ENCODE measurements at places on chromosomes 16 and 17.
A peak's percentile ranks its signal among the peaks of the same experiment; 100 is the strongest.

DNA sequence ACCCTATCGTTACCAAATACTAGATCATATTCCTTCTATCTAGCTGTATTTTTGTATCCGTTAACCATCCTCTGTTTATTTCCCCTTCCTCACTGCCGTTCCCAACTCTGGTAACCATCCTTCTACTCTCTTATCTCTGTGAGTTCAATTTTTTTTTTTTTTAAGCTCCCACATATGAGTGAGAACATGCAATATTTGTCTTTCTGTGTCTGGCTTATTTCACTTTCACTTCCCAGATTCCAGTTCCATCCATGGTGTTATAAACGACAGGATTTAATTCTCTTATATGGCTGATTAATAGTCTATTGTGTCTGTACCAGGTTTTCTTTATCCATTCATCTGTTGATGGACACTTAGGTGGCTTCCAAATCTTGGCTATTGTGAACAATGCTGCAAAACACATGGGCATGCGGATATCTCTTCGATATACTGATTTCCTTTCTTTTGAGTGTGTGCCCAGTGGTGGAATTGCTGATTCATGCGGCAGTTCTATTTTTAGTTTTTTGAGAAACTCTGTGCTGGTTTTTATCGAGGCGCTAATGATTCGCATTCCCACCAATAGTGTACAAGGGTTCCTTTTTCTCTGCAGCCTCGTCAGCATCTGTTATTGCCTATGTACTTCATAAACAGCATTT is 599.6 kb downstream of the TMEM114 start:
- no peak for DNase-seq

DNA sequence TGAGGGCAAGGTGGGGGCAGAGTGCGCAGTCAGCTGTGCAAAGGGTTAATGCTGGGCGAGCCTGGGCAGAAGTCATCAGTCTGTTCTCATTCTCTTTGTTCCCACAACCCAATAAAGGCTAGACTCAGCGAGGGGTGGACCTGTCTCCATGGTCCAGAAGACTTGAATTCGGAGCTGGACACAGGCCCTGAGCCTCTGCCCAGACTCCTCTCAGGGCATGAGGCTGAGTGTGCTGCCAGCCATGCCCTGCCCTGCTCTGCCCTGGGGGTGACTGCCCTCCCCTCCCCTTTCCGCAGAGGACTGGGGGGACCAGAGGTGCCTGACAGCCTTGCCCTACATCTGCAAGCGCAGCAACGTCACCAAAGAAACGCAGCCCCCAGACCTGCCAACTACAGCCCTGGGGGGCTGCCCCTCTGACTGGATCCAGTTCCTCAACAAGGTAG is 54.5 kb downstream of the MRC2 start:
- DNase-seq: no peak

GRCh38 chr16:27355610-27356009 is 41.8 kb downstream of the IL4R start:
- DNase-seq: peak; percentile 53

DNA sequence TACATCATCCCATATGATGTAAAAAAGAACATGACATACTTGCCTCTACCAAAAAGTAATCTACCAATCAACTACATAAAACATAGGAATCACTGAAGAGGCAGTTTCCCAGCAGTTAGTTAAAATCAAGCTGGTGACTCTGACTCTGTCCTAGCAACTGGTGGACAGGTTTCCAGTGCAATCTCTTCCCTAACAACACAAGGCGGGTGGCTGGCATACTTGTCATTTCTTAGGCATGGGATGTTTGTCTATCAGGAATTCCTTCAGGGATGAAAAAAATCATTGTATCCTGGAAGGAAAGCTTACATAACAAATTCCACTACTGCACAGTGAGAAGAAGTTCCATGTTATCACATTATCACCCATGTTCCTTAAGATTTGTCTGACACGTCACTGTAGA is 50.9 kb downstream of the HELZ start:
- peak; percentile 48 for DNase-seq

DNA sequence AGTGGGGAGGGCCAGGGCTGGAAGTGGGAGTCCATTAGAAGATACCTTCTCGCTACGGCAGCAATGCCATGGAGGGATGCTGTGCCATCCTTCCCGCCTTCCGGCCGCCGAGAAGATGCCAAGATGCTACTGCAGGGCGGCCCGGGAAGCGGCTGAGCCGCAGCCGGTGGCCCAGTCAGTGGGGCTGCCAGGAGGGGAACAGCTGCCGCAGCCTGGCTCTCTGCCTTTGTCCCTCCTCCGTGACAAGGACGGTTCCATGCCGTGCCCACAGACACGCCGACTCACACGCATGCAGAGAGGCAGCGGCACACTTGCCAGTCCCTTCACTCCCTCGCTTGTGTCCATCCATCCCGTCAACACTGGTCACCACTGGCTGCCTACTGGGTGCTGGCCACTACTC is 20.2 kb upstream of the NCBP3 start:
- no peak for DNase-seq

DNA sequence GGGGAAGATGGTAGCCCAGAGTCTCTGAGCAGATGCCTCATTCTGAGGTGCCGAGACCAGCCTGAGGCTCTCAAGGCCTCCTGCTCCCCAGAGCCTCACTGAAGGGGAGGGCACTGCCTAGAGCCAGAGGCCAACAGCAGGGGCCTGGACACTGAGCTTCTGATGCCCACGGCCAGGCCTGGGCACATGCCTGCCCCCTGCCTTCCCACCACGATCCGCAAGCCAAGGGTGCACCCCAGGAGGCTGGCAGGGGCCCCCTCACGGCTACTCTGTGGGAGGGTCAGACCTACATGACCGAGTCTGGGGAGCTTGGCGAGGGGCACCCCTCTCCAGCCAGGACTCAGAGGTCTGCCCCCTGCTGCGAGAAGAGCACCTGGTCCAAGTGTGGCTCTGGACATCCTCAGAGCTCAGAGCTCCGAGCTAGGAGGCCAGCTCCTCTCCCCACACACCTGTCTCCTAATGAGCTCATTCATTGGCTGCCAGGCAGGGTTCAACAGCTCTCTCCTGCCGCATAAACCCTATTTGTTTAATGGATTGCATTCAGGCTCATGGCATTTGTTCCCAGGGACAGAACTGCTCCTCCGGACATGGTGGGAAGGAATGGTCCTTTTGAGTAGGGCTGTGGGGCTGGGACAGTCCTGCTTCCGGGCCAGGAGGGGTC is 13.9 kb downstream of the OTOP3 start:
- no peak for DNase-seq

GRCh38 chr17:73485130-73485529 is 159.1 kb downstream of the SDK2 start:
- no peak for DNase-seq

GRCh38 chr17:13599864-13600263 is 1.9 kb downstream of the HS3ST3A1 start:
- DNase-seq: no peak

DNA sequence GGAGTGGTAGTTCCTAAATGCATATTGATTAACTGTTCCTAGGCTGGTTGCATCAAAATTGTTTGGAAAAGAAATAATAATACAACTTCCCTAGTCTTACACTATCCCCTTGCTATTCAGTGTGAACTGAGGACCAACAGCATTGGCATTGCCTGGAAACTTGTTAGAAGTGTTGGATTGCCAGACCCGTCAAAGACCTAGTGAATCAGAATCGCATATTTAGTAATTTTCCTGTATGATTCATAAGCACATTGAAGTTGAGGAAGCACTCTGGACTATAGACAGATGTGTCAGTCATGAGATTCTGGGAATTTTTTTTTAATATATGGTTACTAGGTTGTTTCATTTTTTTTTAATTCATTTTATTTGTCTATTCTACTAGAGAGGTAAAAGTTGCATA is 34.7 kb upstream of the KCNJ16 start:
- no peak for DNase-seq

DNA sequence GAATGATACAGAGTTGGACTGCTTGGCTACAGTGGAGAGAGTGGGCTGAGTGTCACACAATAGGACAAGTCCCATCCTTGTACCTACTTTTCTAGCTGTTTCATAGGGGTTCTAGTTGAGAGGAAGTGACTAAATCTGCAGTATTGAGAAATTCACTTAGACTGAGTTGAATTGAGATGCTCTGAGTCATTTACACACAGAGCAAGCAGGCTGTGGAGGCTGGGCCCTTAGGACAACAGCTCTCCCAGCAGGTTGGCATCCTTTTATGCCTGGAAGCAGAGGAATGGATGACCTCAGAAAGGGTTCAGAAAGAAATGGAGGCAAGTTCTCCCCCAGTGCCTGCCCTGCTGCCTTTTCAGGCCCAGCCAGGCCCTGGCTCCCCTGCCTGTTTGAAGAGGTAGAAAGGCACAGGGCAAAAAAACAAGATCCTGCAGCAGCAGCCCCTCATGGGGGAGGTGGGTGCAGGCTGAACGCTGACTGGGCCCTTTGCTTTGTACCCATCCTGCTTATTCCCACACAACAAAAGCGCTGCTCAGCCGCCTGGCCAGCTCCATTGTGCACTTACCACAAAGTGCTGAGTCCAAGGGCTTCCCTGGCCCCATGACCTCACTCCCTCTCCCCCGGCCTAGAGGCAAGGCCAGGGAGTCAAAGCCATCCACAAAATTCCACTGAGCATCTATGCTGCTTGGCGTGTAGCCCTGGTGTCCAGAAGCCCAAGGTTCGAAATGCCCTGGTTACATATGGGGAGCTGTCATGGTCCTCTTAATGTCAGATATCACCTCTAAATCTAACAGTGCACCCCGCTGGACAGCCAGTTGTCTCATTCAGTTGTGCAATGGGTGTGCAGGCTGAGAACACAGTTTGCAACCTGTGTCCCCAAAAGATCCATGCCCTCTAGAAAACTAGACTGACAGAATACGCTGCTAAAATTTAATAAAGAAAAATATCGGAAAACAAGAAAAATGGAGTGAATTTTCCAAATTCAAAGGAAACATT is 5.4 kb upstream of the CRYBA1 start:
- DNase-seq: peak; percentile 98

DNA sequence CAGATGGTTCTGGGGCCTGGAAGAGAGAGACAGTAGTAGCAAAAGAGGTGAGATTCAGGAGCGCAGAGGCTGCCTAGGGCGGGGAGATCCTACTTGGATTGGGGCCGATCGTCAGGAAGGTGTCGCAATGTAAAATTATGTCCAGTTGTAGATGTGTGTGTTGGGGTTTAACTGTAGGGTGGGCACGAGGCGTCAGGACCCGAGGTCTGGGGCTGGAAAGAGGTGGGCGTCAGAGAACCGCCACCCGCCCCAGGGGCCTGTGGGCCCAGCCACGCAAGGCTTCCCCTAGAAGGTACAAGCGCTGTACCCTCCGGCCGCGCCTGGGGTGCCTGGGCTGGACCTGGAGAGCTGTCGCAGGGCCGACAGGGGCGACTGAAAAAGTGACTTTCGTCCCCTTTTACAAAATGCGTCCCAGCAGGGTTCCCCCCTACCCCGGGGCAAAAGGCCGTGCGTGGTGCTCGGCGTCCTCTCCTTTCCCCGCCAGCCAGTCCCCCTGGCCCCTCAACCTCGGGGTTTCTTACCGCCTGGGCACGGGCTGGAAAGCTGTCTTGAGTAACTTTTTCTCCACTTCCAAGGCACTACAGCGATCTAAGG is 2.8 kb downstream of the IRX3 start:
- DNase-seq: no peak

DNA sequence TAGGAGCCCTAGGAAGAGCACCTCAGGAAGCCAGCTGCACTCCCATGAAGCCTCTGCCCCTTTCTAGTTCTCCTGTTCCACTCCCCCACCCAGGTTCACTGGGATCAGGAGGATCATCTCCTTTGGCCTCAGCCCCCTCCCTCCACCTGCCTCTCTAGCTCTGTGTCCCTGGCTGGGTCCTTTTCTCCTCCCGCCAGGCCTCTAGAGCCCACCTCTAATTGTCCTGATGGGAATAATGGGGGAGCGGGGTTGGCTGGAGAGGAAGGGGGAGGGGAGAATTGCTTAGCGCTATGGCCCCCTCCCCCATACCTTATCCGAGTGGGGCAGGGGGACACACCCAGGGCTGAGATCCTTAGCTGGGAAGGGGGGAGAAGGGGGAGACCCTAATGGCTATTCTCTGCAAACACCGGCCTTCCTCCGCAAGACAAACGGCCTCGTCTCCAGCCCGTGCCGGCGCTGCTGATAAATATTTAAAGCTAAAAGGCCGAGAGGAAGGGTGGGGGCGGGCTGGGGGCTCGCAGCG is 997 bp downstream of the HOXB7 start:
- DNase-seq: no peak

DNA sequence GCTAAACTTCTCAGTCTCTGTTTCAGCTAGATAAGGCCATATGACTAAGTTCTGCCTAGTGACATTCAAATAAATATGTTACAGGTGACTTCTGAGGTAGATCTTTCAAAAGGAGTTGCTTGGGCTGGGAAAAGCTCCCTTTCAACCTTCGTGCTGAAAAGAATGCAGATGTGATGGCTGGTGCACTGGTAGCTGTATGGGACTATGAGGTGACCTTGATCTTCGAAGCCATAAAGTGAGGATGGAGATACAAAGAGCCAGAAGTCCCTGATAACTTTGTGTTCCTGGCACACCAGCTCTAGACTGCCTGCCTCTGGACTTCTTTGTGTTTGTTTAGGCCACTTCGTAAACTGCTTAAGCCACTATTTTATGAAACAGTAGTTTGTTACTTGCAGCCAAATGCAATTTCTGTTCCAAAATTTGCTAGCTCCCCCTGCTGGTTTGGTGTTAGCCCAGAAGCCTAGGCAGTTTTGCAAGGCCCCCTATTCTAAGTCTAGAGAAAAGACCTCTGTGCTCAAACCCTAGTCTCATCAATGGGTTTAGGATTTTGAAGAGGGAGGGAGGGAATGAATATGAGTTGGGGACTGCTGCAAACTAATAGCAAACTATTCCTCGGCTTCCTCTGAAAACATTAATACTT is 23.3 kb upstream of the ERCC4 start:
- DNase-seq: peak; percentile 12

DNA sequence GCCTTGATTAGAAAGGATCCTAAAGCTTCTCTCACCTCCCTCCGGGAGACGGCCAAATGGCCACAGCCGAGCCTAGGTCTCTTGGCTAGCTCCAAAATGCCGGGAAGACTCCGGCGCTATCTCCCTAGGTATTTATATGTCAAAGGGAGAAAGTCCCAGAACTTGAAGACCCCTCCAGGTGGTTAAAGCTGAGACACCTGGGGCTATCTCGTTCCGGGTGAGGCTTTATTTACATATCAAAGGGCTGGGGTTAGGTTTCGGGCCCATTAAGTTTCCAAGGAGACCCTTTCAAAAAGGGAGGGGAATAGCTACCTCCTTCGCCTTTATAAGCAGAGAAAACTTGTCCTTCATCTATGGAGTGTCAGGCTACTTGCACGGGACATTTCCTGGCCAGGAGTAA is 70.9 kb upstream of the KIFC3 start:
- no peak for DNase-seq

GRCh38 chr17:26773189-26774188 is 520.4 kb upstream of the WSB1 start:
- no peak for DNase-seq

DNA sequence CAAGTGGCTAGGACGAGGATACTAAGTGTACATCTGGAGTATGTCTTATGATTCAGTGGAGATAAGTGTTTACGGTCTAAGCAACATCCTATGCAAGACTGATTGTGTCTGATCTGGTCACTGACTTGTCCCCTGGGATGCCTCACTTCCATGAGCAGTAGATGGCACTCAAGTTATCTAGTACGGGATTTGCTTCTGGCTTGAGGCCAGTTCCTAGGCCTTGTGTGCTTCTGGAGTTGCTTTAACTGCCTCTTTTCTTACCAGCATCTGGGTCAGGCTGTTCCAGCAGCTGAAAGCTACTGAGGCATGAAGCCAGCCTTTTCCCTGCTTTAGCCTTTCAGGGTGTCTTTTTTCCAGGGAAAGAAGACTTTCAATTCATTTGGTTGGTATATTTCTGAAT is 23.0 kb downstream of the SUPT6H start:
- peak; percentile 27 for DNase-seq

Data from cardiac fibroblast (primary cell).